GOT3 (cell line): ENCODE measurements at places on chromosomes 3 and 15.

- no peak for DNase-seq
Measured at GRCh38 chr15:62992302-62992701, 50.2 kb upstream of the TPM1 start.

DNA sequence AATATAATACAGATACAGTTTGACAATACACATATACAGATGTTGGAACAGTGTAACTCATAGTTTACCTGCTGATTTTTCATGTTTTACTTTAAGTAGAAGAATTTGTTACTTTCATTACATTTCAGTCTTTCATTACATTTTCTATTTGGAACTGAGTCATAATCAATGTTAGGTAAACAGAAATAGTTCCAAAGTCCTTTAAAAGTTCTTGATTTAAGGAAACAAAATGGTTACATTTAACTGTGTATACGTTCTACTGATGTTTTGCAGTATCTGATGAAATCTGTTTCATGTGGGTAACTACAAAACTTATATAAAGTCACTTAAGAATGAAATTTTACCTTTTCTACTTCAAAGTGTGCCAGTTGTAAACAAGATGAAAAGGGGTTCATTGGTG lies 721.2 kb downstream of the NAALADL2 start:
- no peak for DNase-seq

DNA sequence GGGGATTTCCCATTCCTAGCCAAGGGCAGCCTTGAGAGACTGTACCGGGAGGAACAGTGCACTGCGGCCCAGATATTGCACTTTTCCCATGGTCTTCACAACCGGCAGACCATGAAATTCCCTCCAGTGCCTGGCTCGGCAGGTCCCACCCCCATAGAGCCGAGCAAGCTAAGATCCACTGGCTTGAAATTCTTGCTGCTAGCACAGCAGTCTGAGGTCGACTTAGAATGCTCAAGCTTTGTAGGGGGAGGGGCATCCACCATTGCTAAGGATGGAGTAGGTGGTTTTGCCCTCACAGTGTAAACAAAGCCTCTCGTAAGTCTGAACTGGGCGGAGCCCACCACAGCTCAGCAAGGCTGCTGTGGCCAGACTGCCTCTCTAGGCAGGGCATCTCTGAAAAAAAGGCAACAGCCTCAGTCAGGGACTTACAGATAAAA lies 156.3 kb downstream of the FRMD5 start:
- DNase-seq = no peak

DNA sequence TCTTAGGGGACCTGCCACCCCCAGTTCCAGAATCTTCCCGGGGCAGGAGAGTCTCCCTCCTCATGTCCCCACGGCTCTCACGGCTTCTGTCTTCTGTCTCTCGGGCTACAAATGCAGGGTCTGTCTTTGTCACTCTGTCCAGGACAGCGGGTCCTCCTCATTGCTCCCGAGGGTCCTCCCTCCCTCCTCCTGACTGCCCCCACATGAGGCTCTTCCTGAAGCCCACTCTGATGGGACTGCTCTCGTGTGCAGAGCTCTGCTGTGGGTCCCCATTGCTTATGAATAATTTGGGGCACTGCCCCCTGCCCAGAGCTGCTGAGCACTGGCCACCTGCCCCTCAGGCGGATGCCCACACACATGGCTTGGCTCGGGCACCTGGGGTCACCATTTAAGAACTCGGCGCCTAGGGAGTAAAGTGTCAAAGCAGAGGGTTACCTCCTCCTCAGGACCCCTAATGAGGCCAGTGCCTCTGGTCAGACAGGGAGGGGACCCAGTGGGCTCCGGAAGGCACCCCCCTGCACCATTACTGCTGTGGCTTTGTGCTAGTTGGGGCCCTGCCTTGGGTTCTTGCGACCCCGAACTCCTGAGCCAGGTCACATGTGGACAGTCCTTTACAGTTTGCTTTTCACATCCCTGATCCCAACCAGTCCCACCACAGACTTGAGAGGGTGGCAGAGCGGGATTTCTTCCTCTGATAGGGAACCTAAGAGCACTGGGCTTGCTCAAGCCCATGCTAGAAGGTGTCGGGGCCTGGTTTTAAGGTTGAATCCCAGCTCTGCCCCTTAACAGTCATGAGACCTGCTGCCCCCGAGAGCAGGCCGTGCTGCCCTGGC lies 22.1 kb downstream of the HDAC11 start:
- no peak for DNase-seq

GRCh38 chr3:172194702-172195406 lies 155.5 kb downstream of the FNDC3B start:
- no peak for DNase-seq
